CMK (cell line): ENCODE measurements at places on chromosomes 1 and 21.

- DNase-seq, result no peak
Observed at GRCh38 chr1:118486199-118486598, 301.2 kb upstream of the SPAG17 start.

DNA sequence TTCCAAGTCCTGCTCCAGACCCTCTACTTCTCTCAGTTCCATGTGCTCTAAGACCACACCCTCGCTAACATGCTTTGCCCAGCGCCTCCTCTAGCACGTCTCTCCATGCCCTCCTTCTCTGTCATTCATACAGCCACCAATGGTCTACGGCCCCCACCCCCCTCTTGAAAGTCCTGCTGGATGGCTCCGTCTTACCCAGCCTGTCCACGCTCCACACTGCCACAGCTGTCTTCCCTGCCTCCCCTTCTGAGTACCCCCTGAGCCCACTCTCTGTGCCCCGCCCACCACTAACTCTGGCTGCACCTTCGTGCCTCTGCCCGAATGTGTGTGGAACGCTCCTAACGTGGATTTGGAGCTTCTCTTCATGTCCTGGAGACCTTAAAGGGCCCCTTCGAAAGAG, 244.6 kb downstream of the TRABD2B start:
- no peak for DNase-seq

GRCh38 chr1:2956576-2956975, 64.7 kb upstream of the ACTRT2 start:
- DNase-seq, result peak; percentile 47

- DNase-seq, result no peak
Observed at GRCh38 chr1:1847061-1847850, 43.6 kb downstream of the GNB1 start.

GRCh38 chr1:205563927-205564441, 59.5 kb downstream of the CDK18 start:
- DNase-seq, result no peak

DNA sequence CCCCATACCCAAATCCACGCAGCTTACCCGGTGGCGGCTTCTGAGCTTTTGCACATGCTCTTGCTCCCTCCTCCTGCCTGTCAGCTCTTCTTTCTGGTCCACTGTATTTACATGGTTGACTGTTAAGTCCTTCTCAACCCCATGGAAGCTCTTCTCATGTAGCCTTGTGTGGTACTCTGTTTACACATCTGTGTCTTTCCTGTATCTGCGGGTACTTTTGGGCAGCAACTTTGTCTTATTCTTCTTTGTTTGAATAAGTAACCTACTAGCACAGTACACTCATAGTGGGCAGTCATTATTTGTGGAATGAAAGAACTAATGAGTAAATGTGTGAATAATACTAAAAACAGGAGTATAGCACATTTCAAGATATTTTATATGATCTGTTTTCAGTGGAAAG, 88.5 kb upstream of the GPR88 start:
- no peak for DNase-seq

- no peak for DNase-seq
Observed at GRCh38 chr1:212561501-212561931, 47.0 kb upstream of the ATF3 start.

- no peak for DNase-seq
Observed at GRCh38 chr1:114063544-114063943, 84.3 kb downstream of the OLFML3 start.

DNA sequence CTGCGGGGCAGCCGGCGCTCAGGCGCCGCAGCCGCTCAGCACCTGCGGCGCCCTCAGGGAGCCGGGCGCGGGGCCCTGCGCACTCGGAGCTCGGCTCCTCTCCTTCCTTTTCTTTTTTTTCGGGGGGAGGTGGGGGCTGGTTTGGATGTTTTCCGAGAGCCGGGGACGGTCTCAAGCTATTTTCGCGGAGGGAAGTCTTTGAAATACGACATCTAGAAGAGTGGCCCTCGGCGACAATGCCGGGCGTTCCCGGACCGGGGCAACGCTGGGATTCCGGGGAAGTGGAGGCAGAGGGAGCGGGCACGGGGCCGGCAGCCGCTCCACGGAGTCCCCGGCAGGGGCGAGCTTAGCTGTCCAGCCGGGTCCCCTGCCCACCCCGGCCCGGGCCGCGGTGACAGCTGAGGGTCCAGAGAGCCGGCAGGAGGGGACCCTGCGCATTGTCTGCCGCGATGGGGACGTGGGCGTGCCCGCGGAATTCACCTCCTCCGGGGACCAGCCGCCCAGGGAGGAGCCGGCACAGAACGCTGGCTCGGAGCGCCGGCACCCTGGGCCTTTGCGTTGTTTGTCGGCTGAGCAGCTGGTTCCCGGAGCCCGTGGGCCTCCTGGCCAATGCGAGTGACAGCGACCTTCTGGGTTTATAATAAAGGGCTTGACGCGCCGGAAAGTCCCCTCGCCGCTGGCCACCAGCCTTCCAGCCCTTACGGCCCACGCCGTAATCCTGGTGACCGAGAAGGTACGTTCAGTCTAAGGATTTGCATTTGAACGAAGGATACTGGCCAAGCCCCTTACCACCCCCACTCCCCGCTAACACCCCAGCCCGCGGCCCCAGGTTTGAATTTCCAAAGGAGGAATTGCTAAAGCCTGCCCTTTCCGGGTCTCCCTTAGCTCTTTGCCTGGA, 582 bp downstream of the SLC37A1 start:
- DNase-seq, result no peak

DNA sequence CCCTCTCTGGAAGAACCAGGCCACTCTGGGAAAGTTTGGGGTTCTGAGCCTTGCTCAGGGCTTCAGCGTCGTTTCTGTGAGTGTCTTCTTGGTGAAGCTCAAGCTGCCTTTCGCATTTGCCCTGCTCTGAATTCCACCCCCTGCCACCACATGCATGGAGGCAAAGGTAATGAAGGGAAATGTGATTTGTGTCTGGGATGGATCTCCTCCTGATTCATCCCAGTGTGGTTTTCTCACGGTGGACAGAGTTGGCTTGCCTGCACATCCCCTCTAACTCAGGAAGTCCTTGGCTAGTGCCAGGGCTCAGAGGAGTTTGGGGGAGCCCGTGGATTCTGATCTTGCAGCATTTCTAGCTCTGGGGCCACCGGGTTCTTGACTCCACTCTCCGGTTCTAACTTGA, 173.6 kb upstream of the RAB4A start:
- DNase-seq, result no peak

DNA sequence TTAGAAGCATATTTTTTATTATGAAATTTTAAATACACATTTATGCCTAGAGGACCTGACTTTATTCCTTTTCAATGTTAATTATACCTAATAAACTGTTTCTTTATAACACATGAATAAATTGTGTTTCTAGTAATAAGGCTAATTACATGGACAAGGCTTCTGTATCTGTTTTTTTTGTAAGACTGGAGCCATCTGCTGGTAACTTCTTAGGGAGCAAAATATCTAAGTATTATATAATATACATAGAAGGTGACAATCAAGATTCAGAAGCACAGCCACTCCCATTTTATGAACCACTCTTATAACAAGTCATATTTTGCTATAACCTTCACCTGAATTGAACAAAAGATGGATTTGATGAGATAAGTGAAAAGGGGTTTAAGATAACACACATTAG, 84.2 kb downstream of the LBR start:
- DNase-seq, result no peak

DNA sequence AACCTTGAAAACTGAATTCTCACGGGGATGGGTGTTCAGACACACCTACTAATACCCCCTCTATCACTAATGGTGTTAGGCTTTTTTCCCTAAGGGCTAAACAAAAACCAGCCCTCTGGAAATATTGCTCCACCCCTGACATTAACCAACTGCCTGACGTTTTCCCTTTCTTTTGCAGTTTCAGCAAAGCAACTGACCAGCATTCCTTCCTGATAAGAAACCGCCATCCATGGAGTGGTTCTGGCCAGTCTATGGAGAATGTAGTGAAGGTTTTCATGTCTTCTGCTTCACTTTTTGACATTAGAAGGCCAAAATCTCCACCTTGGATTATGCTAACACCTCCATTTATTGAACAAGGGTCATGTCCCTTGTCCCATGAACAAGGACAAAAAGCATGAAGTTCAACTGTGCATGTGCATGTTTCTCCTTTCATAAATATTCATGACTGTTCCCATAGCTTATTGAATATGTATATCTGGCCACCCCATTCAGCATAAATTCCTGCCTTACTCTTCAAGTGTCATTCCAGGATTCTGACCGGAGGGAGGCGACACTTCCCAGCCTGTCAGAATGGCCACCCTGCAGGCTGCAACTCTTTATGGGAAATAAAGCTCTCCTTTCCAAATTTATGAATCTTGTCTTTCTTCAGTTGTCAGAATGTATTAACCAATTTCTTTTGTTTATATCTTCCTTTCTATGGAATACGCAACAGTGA, 314.3 kb downstream of the HHIPL2 start:
- DNase-seq, result no peak

GRCh38 chr1:221072214-221072613, 193.0 kb downstream of the HLX start:
- DNase-seq, result no peak

GRCh38 chr21:32425628-32426027, 13.1 kb downstream of the EVA1C start:
- DNase-seq, result no peak

DNA sequence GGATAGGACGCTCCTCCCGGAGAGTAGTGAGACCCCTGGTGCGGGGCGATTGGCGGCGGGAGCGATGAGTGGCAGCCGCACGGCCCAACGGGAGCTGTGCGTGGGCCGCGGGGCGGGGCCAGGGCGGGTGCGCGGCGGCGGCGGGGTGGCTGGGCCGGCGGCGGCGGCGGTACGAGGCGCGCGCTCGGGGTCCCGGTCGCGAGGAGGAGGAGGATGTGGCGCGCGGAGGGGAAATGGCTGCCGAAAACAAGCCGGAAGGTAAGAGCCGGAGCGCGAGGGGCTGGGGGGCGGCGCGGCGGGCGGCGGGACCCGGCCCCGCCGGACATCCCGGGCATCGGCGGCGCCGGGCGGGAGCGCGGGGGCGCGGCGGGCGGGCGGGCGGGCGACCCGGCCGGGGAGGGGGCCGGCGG, at the start of gene CAMTA1:
Gene CAMTA1 (plus strand): TSS at position 137 of the 410 bp plus-strand sequence. CDS start 77 bp downstream, at position 214.
- no peak for DNase-seq

DNA sequence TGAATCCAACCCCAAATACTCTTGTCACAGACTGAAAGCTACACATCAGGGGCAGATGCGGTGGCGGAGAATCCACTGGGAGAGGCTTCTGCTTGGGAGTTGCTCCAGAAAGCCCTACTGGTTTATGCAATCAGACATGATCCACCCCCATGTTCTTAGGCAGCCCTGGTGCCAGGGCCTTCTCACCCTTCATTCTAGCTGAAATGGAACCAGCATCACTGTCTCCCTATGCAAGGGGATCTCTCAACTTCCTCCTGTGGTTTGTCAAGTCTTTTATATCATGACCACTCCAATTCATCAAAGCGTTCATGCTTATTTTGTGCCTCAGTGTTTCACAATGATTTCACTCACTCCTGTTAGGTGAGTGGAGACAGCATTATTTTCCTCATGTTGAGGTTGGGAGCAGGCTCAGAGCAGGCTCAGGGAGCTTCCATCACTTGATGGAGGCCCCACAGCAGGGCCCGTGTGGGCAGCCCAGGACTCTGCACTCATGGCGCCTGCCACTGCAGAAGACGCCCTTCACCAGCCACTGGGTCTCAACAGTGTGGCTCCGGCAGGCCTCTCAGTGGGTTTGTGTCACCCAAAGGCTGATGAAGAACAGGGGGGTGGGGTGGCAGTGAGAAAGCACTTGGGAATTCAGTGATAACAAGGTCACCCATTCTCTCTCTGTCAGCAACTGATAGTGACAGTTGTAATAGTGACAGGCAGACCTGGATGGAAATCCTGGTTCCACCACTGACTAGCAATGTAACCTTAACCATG, 67.1 kb downstream of the CD58 start:
- DNase-seq, result peak; percentile 51

DNA sequence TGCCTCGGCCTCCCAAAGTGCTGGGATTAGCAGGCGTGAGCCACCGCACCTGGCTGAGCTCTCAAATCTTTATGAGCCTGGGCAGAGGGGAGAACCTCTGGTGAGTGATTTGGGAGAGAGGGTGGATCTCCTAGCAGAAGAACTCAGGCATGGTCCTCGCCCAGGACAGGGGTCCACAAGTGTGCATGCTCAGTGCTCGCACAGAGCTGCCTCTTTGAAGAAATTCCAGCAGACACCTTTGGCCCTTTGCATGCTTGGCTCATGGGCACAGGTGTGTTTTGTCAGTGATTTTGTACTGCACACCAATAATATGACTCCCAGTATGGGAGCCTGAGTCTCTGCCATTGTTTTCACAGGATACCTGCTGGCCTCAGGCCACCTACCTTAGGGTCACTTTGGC, 11.8 kb upstream of the PRAMEF12 start:
- no peak for DNase-seq

DNA sequence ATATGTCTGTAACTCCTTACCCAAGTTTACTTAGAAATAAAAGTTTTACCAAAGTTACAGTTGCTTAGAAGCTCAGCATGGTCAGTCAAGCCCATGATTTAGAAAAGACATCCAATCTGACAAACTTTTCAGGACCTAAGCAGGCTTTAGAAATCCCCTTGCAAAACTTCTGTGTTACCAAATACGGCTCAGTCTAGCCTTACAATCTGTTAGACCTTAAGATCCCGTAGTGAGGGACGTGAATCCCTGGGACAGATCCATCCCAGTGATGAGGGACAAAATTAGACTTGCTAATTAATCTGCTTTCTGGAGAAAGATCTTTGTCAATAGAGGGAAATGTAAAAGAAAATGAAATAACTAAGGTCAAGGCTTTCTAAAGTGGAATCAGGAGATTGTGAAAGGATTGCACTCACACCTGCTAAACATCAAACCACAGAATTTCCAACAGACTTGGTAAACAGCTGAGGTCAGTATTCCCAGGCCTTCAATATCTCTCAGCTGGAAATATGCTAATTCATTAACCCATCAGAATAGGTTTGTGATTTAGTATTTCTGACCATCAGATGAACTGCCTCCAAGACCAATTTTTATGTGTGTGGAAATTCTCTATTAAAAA, 375.3 kb downstream of the DUSP10 start:
- DNase-seq, result no peak

GRCh38 chr1:202288177-202288576, 53.6 kb downstream of the UBE2T start:
- no peak for DNase-seq

- no peak for DNase-seq
Observed at GRCh38 chr1:7473223-7474142, 297.6 kb upstream of the VAMP3 start.

DNA sequence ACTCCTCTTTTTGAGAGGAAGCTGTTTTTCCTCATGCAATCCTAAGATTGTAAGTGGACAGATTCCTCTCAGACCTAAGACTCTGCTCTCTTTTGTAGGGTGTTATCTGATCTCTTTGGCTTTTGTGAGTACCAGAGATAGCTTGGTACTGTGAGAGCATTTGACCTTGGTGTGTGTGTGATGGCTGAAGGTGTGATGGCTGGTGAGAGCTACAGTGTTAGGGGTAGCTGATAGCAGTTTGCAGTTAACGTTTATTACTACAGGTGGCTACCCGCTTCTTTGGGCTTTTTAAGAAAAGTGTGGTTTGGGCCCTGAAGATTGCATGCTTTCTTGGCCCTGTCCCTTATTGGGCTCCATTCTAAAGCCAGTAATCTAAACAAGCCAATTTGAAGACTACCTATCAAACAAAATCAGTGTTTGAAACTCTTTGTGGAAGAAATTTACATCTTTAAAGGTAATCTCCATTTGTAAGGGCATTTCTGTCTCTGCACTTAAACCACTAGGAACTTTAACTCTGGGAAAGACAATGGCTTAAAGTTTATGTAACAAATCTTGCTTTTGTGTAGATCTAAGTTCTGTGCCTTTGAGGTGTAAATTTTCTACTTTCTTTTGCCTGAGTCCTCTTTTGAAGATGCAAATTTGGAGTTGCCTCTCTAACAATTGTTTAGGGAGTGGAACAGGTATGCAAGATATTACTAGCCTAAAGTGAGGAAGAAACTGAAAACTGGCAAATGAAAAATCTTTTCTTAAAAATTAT, 85.3 kb upstream of the SERBP1 start:
- DNase-seq, result no peak

GRCh38 chr1:75616436-75617433, 5.8 kb upstream of the SLC44A5 start:
- DNase-seq, result no peak
